ENCODE measurements at places on chromosomes 7 and 10.

DNA sequence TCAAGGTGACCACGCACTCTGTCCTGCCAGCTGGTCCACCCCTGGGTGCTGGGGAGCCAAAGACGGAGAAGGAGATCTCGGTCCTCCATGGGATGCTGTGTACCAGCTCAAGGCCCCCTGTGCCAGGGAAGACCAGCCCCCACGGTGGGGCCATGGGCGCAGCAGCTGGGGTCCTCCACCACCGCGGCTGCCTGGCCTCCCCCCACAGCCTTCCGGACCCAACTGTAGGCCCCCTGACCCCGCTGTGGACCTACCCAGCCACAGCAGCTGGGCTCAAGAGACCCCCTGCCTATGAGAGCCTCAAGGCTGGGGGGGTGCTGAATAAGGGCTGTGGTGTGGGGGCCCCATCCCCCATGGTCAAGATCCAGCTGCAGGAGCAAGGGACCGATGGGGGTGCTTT lies 5.4 kb downstream of the NYAP1 start:
- DNase-seq, result no peak

GRCh38 chr10:114353383-114353782 lies 50.9 kb downstream of the AFAP1L2 start:
- DNase-seq, result no peak

GRCh38 chr10:1667392-1667791 lies 69.9 kb downstream of the ADARB2 start:
- no peak for DNase-seq

DNA sequence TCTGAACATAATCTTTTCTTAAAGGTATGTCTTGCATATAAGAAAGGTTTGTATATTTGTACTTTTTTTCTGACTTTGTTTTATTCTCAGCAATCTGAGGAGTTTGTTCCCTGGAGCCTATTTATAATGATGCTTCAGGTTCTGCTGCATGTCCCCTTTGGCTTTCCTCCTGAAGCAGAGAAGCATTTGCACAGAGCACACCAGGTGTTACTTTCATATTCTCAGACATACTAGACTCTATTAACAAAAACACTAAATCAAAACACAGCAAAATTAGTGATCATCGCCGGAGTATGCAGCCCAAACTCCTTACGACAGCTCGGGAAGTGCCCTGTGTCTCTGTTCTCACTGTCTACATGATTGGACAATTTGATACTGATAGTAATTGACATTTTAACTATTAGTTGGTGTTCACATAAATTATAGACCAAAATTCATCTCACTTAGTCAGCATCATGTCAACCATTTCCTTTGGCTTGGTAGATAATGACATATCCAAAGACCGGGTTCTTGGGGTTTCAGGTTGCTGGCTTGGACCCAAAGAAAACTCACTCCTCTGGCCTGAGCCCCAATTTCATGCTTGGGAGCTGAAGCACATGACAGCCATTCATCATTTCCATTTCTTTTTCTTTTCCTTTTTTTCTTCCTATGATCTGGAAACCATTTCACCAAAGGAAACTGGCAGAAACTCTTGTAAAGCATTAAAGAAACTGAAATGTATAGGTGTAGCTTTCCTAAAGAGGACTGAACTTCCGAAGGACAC lies 400.1 kb upstream of the NRP1 start:
- no peak for DNase-seq

- DNase-seq, result no peak
Observed at GRCh38 chr7:14000247-14000646, 10.8 kb upstream of the ETV1 start.

DNA sequence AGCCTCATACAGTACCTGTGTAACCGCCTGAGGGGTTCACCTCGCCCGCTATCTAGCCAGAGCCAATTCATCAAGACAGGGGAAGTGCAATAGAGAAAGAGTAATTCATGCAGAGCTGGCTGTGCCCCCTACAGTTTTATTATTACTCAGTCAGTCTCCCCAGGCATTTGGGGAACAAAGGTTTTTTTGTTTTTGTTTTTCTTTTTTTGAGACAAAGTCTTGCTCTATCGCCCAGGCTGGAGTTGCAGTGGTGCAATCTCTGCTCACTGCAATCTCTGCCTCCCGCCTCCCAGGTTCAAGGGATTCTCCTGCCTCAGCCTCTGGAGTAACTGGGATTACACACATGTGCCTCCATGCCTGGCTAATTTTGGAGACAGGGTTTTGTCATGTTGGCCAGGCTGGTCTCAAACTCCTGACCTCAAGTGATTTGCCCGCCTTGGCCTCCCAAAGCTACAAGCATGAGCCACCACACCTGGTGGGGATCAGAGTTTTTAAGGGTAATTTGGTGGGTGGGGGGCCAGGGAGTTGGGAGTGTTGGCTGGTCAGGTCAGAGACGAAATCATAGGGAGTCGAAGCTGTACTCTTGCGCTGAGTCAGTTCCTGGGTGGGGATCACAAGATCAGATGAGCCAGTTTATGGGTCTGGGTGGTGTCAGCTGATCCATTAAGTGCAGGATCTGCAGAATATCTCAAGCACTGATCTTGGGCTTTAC lies 116.5 kb downstream of the MARCHF5 start:
- no peak for DNase-seq

GRCh38 chr10:5092848-5093790 lies 1.1 kb upstream of the AKR1C3 start:
- DNase-seq, result no peak

DNA sequence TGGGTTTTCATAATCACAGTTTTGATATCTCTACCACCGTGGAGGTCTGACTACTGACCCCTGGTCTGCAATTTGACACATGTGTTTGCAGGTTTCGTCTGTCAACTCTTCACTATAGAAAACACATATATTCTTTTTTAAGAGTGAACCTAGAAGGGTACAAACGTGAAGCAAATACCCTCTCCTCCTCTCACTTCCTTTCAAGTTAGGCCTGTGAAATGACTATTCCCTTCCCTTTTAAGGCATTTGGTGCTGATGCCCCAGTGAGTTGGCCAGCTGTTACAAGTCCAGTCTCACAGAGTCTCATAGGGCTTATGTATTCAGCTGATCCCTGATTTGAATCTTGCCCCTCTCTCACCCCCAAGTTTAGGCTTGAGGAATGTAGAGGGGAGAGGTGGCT lies 742.0 kb upstream of the IGFBP3 start:
- DNase-seq, result no peak

DNA sequence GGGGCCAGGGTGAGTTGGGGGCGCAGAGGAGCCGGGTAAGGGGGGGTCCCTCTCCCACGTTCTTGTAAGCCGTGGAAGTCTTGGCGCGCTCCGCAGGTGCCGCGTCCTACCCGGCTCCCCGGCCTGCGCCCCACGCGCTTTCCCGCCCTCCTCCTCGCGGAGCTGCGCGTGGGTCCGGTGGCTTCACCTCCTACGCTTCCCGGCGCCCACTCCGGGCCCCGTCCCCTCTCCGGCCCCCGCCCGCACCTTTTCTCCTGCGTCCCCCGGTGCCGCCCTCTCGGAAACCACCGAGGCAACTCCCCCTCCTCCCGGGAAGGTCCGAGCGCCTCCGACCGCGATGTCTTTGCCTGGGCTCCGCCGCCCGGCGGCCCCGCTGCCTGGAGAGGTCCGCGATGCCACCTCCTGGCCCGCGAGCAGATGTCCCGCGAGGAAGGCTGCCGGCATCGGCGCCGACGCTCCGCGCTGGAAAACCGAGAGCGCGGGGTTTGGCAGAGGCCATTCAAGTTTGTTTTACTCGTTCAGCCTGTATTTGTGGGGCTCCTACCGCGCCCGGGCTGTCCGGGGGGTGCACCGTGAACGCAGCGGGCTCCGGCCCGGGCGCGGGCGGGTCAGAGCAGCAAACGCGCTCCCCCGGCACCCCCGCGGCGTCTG lies 2.4 kb upstream of the NKX6-2 start:
- DNase-seq, result no peak

GRCh38 chr10:89337484-89337883 lies 9.7 kb downstream of the IFIT3 start:
- no peak for DNase-seq

DNA sequence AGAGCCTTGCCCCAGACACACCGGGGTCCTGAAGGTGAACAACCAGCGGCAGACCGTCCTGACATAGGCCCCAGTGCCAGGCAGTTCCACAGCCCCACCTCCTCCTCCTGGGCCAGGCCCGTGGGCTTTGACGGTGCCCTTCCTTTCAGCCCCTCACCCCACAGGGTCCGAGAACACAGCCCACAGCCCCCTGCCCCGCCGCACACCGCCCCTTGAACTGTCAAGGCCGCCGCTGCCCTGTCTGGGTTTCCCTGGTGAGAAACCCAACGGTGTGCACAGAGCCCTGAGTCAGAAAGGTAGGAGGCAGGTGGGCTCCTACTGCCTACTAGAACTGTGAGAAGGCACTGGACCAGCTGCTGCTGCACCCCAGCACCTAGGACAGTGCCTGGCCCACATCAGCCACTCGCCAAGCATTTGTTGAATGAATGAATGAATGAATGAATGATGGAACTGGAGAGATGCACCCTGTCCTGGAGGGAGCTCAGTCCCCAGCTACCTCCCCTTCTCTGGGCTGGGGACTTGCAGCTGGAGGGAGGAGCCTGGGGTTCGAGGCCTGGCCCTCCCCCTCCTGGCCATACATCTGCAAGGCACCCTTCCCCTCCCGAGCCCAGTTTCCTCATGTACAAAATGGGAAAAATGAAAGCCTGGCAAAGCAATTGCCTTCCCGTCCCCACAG lies 117.9 kb downstream of the SLIT1 start:
- DNase-seq, result no peak

DNA sequence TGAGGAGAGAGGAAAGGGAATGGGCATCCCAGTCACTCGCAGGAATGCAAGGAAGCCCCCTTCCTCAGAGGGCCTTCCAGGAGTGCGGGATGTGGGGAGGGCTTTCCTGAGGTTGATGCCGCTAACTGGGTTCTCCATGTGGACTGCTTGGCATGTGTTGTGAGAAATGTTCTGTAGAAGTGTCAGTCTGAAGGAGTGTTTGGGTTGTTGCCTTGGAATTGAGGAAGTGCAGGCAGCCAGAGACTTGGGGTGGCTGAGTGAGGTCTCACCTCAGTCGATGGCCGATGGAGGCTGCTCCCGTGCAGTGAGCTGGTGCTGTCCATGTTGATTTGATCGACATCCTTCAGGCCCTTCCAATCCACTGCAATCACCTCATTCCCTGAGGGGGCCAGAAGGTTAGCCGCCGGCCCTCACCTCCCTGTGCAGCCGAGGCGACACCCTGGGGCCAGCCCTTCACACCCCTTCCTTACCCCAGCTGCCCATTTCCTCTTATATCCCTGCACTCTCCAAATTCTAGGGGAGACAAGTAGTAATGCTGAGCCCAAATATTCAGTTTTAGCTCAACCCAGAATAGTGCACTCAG lies 2.7 kb downstream of the FAM131B start:
- no peak for DNase-seq

DNA sequence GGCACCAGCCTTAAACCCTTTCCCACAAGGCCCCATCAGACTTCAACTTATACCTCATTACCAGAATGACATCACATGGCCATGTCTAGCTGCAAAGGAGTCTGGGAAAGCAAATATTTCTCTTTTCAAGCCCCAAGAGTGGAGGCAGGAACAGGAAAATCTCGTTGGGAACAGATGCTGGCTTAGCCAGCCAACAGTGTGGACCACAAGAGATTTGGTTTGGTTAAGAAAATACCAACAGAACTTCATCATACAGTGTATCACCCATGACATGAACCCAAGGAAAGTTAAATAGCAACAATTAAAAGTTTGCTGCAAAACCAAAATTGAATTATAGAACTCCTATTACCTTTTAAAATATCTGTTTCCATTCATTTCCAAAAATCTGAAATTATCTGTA lies 2.2 kb upstream of the MET start:
- no peak for DNase-seq

DNA sequence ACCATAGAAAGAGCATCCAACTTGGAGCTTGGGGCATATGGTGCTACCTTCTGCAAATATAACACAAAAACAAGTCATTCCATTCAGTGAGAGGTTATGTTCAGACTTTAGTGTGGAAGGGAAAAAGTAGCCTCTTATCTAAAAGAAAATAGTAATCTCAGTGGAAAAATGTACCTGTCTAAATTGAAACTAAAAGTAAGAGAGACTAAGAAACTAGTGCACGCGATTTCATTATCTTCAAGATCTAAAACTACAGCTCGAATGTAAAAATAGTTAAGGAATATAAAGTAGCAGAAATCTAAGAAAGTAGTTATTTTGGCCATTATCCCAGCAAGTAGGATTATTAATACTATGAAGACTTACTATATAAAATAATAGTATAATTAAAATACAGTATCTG lies 233.0 kb upstream of the PPP1R3A start:
- no peak for DNase-seq

DNA sequence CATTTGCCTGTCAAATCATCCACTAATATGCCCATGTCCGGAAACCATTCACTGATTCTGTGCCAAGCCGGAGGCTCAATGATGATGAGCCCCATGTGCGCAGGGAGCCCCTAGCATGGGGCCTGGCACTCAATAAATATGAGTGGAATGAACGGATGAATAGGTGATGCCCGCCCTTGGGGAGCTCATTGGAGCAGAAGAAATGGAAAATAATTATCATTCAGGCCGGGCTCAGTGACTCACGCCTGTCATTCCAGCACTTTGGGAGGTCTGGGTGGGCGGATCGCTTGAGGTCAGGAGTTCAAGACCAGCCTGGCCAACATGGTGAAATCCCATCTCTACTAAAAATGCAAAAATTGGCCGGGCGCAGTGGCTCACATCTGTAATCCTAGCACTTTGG lies 11.0 kb downstream of the RHBDD2 start:
- no peak for DNase-seq

DNA sequence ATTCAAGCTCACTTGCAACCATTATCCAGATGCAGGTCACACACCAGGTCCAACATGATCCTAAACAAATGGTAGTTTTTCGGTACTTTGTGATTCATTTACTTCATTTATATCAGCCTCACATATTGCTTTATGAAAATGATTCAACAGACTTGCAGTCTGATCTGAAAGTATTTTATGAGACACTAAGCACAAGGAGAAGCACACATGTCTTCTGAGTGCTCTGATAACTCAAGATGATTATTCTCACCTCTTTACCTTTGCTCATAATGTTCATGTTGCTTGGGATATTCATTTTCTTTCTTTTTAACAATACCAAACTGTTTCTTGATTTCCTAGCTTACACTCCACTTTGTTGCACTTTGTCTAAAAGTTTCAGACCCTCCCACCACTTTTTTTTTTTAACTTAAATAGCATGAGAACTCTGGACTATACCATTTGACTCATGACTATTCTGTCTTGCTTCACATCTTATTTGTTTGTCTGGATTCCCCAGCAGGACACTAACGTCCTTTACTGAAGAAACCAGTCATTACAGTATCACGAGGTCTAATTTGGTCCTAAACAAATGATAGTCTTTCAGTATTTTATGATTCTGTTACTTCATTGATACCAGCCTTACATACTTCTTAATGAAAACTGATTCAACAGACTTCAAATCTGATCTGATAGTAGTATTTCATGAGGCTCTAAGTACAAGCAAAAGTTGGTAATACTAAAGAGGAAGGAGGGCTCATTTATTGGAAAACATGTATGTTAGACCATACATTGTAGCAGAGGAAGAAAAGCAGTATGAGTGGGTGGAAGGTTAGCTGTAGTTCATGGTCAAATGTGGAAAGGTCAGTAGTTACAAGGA lies 171.8 kb upstream of the AHR start:
- no peak for DNase-seq

DNA sequence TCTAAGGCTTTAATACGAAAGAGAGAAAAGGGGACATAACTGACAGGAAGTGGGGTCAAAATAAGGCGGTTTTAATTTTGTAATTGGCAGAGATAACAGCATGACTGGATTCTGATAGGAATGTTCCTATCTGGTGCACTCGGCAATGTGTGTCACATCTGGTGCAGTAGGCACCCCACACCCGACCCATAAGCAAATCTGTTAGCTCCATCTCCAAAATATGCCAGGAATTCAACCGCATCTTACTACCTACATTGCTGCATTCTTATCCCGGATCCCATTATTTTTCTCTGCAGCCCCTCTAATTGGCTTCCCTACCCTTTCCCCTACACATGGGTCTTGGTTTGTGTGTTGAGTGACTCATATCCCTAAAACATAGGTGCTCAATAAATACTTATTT lies 19.1 kb upstream of the GALNT11 start:
- DNase-seq, result no peak

Data from NCI-H1930 (cell line).